Neural progenitor cell (in vitro differentiated cells): ENCODE measurements at places on chromosomes 12 and 14.

DNA sequence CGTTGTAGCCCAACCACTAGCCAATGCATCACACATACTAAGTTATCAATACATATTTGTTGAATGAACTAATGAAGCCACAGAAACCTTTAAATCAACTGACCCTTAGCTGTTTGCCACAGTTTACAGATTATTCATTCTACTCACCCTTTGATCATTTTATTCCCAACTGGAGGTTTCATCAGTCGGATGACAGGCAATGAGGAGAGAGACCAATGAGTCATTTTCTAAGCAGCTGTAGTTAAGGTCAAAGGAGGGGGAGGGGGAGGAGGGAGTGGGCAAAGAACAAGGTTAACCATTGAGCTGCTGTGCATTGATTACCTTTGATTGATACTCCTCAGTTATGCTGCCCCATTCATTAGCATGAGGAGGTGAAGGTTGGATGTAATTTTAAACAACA, 469.5 kb downstream of the VRK1 start:
- no peak for DNase-seq

DNA sequence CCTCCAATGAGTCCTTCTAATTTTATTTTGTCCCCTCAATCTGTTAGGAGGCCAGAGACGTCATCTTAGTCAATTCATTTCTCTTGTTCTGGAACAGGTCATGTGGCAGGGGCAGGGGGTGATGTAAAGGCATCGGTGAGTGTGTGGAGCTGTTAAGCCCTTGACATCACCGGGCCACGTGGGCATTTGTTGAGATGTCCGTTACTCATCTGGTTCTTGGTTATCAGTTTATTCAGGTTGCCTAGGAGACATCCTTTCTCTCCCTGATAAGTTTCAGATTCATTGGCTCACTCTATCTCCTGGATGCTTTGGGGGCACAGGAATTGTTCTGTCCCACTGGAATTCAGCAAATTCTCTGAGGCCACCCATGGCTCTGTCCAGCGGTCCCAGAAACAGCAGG, 33.6 kb upstream of the SEL1L start:
- DNase-seq, result no peak

DNA sequence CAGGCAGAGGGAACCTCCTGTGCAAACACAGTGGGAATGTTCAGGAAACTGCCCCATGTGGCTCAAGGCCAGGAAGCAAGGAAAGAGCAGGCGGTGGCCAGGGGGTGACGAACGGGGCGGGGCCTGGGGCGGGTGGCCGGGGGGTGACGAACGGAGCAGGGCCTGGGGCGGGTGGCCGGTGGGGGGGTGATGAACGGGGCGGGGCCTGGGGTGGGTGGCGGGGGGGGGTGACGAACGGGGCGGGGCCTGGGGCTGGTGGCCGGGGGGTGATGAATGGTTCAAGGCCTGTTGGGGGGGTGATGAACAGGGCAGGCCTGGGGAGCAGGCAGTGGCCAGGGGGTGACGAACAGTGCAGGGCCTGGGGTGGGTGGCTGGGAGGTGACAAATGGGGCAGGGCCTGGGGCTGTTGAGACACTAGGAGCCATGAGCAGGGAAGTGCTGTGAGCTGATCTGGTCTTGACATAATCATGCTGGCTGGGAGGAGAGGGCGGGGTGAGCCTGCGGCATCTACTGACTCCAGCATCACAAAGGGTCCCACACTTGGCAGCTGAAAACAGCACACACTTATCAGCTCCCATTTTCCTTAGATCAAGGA, 62.7 kb upstream of the FBRSL1 start:
- DNase-seq, result no peak

DNA sequence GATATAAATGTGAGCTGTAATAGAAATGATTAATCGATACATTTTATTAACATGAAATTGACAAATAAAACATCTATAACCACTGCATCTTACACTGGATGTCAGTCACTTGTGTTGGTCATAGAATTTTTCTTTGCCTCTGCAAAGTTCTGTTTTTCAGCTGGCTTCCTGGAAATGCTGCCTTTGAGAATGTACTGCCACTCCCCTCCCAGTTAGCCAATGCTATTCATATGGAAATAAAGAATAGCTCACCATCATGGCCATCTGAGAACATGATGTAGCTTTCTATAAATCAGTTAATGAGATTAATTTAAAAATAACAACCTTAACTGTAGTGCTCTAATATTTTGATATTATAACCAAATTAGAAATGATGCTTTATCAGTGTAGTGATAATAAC, 41.1 kb downstream of the SLCO1B1 start:
- DNase-seq, result no peak

DNA sequence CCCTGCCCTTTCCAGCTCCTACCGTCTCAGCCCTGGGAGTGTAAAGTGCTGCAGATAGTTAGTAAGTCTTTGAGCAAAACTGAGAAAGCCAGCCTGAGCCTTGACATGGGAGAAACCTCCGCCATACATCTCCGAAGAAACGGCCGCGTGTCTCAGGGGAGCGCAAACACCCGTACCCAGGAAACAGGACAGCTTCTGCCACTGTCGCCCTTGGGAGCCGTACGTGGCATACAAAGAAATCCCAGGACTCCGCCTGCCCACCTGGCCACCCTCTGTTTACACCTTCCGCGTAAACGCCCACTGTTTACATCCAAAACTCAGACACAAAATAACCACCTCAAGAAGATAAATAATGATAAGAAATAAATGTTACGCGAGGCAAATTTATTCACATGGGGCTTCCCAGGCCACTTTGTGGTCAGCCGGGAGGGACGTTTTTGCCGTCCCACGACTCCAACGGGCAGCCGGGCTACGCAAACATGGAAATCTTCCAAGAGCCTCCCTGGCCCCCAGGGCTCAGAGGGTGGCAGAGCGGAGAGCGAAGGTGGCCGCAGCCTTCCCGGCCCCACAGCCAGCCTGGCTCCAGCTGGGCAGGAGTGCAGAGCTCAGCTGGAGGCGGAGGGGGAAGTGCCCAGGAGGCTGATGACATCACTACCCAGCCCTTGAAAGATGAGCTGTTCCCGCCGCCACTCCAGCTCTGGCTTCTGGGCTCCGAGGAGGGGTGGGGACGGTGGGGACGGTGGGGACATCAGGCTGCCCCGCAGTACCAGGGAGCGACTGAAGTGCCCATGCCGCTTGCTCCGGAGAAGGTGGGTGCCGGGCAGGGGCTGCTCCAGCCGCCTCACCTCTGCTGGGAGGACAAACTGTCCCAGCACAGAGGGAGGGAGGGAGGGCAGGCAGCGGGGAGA, at the start of gene BDKRB2:
Gene BDKRB2, plus strand, starts transcription at position 689 of the 908 bp plus-strand sequence. CDS start 32,269 bp downstream, outside the sequence.
- peak; percentile 88 for DNase-seq

GRCh38 chr14:28361486-28361885, 405.1 kb upstream of the FOXG1 start:
- no peak for DNase-seq

GRCh38 chr12:6052940-6053329, 71.5 kb downstream of the VWF start:
- no peak for DNase-seq

DNA sequence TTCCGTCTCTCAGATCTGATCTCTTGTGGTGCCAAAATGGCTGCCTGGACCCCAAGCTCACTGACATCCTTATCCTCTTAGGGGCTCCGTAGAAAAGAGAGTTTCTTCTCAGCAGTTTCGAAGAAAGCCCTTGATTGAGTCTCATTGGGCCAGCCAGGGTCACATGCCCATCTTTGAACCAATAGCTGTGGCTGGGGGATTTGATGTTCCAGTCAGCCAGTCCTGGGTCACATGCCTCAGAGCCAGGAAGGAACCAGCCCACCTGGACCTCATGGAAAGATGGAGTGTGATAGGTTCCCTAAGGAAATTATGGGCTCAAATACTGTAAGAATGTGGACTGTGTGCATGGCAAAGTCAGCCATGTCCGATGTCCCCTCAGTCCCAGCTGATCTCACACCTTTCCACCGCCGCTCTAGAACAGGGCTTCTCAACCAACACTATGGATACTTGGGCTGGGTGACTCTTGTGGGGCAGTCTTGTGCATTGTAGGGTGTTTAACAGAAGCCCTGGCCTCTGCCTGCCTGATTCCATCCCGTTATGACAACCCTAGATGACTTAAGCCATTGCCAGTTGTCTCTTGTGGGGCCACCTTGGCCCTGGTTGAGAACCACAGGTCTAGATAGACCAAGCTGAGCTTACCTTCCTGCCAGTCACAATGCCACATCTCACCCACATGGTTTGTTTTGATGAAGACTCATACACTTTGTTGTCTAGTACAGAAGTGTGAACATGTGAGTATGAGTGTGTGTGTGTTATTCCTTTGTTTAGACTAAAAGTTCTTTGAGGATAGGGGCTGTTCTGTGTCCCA, 163.9 kb downstream of the ADGRD1 start:
- DNase-seq, result no peak

GRCh38 chr12:19908830-19909229, 459.5 kb upstream of the PDE3A start:
- DNase-seq, result no peak

GRCh38 chr12:64578566-64578965, 31.7 kb upstream of the RASSF3 start:
- DNase-seq, result no peak

DNA sequence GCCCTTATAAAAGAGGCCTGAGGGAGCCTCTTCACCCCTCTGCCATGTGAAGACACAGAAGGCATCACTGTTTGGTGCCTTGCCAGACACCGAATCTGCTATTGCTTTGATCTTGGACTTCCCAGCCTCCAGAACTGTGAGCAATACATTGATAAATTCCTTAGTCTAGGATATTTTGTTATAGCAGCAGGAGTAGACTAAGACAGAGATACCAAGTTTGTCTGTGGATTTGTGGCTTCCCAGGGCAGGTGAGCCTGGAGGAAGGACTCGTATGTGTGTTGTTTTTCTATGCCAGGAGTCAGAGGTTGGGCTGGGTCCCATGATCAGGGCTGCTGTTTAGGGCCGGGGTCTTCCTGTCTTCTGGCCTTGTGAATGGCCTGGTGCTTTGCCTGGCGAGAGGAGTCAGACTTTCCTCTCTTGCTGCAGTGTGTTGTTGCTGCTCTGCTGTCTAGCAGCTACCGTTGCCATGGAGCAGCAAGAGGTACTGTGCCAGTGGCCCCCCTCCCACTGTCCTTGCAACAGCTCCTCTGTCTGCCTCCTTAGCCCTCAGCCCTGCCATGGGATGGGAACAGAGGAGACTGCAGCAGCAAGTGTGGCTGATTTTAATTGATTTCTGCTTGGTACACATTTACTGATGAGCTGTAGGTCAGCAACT, 111.2 kb downstream of the CHST11 start:
- no peak for DNase-seq

DNA sequence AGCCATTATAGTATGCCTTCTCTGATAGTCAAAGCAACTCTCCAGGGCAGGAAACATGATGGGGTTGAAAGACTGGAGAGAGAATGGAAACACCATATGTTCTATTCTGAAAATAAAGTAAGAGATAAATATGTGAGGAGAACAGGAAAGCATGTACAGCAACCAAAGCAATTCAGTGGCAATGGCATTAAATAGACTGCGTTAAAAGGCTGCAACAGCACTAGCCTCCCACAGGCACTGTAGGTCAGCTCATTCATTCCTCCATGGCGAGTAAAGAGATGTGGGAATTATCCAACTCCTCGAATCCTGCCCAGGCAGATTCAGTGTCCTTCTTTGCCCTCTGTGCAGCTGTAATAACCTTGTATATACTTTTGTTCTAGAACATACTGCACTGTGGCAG, 43.8 kb downstream of the ANO6 start:
- DNase-seq, result no peak

GRCh38 chr12:18716236-18716635, 21.6 kb downstream of the PLCZ1 start:
- DNase-seq, result no peak

GRCh38 chr14:69579476-69579875, 4.8 kb upstream of the CCDC177 start:
- DNase-seq, result no peak

DNA sequence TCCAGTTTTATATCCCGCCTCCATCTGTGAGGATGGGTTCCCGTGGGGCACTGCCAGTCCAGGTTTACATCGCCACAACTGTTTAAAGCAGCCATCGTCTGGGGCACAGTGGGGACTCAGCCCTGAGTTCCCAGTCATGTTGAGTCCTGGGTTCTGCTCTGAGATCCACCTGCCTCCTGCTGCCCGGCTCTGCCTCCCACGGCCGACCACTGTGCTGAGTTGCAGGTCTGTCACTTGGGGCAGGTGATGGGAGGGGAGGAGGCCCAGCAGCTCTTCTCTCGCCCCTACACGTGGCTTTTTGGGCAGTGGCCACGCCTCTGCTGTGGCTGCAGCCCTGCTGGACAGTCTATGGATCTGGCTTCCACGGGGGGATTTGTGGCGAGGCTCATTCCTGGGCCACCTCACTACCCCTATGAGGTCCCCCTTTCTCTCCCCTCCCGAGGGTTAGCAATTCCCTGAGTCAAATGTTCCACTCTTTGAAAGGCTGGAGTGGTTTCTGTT, 143.0 kb downstream of the ADGRD1 start:
- DNase-seq, result no peak

DNA sequence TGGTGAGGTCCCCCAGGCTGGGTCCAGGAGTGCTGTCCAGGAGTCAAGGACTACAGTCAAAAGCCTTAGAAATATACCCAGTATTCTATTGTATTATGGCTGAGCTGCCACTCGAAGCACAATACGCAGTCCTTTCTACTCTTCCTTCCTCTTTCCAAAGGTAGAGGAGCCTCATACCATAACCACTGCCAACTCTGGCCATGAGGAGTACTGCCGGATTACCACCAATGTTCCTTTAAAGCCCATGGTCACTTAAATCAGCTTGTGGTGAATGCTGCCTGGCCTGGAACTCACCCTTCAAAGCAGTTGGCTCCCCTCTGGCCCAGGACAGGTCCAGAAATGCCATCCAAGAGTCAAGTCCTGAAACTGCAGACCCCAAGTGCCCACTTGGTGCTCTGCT, 425.4 kb downstream of the SLC16A7 start:
- DNase-seq, result no peak

DNA sequence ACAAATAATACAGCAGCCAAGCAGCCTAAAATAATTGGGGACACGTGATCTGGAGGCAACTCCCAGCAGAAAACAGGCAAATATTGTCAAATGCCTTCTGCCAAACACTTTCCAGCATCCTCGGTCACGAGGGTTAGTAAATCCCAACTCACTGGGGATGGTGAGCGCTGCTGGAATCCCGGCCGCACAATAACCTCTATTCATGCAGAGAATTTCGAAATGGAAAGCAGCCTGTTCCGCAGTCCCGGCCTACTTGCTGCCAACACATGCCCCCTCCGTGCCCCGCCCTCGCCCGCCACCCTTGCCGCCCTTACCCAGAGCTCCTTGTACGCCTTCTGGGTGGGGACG, 62.2 kb downstream of the RFX4 start:
- DNase-seq, result no peak

DNA sequence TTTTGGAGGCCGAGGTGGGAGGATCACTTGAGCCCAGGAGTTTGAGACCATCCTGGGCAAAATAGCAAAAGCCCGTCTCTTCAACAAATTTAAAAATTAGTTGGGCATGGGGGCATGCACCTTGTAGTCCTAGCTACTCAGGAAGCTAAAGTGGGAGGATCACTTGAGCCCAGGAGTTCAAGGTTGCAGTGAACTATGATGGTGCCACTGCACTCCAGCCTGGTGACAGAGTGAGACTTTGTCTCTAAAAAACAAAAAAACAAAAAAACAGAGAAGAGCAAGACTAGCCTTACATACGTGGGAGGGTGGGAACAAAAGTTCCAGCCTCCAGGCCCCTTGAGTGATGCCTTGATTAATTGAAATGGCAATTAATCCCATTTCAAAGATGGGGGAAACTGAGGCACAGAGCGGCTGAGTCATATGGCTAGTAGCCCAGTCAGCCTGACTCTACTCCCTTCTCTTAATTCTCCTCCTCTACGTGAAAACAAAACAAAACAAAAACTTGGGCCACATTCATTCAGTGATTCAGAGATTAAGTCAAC, 3.3 kb upstream of the FAM222A start:
- no peak for DNase-seq
